ENCODE measurements at places on chromosomes 4 and X. TPM values are rescaled to one million over a fixed set of nuclear protein-coding genes. Genes with fewer than 3 reads are reported as not detected.

Gene JAKMIP1
- 1.9 TPM for total RNA-seq

GRCh38 chr4:65651751-65652150 is 18.5 kb downstream of the EPHA5 start:
- no peaks in the 10 kb centered on the region for H3K36me3 ChIP-seq
- no peaks in the 10 kb centered on the region for H3K27me3 ChIP-seq
- H3K4me3 ChIP-seq, result no peak overlapping the region
- H3K4me1 ChIP-seq, result no peaks in the 10 kb centered on the region
- H3K27ac ChIP-seq, result no peak overlapping the region
- no peak for DNase-seq

Gene ARAP2
- total RNA-seq, result 21.0 TPM

Gene POU3F4
- not detected for total RNA-seq

GRCh38 chrX:2242326-2242725 is 258.4 kb downstream of the DHRSX start:
- no peak for DNase-seq
- no peak overlapping the region for H3K27ac ChIP-seq
- H3K27me3 ChIP-seq, result no peaks in the 10 kb centered on the region
- no peak overlapping the region for H3K4me3 ChIP-seq
- H3K36me3 ChIP-seq, result peaks cover 28% of the 10 kb centered on the region

All from sigmoid colon (tissue), 7 donors.